ENCODE measurements at places on chromosomes 2 and 18. TPM values are rescaled to one million over a fixed set of nuclear protein-coding genes. Genes with fewer than 3 reads are reported as not detected.

Gene IL1B
- total RNA-seq, result 1.4 TPM

Gene MAP2
- total RNA-seq, result 71.1 TPM

Gene ARHGAP15
- not detected for total RNA-seq

Gene CROCC2
- total RNA-seq, result not detected

Gene UGT1A5
- 91.2 TPM for total RNA-seq

Gene ZSCAN30
- total RNA-seq, result 16.9 TPM
